ENCODE measurements at places on chromosomes 2 and 18.

DNA sequence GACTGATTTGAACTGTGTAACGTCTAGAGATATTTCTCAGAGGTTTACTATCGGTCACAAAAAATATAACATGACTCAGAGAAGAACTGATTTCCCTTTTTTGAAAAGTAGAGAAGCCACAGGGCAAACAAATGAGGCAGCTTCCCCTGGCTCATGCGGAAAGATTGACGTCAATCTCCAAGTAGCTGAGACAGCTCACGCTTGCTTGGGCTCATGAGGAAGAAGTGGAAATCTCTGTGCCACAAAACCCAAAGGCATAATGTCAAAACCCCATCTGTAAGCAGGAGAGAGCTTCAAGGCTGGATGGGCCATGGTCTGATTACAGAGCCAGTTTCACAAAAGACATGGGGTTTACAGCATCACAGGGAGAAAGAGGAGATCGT lies 188.1 kb downstream of the ARL4C start:
- DNase-seq, result peak; percentile 75

DNA sequence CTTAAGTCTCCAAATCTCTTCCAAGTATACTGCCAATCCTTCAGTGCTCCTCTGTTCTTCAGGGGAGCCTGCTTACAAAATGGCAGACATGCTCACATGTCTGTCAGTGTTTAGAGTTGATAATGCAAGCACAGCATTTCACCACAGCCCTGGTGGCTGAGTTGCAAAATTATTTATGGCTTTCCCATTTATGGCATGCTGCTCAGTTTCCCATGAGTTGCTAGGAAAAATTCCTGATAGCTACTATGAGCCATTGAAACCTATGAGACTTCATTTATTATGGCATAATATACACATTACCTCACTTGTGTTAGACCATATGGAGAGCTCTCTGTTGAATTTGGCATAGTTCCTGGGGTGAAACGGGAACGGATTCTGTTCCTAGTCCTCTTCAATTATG lies 448.7 kb upstream of the TCF4 start:
- DNase-seq, result no peak

GRCh38 chr2:68089961-68090360 lies 27.2 kb upstream of the C1D start:
- no peak for DNase-seq

DNA sequence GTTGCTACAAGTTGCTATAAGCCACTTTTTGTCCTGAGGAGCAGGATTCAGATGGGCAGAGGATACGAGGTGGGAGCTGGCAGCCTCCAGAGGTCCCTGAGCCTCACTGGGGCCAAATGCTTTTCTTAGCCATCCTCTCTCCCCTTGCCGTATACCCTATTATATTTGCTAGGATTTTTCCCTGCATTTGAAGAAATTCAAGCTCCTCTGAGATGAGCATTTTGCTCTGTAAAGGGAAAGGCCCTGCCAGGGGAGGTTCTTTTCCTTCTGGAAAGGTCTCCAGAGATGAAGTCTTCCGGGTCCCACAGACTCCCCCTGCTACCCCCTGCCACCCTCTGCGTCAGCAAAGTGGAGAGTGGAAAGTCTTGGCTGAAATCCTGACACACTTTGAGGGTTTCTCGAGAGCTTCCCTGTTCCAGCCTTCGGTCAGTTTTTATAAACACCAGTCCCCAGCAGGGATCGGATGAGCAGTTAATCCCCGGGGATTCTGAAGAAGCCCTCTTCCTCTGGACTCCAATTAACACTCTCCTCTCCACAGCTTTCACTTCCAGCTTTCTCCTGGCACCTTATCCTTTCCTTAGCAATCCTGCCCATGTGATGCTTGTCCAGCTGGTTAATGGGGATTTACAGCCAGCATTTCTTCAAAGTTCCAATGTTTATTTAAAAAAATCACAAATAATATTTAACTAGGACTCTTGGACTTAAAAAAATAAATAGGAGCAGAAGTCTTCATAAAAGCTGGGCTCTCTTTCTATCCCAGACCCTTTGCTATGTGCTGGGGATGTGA lies 13.1 kb downstream of the CYRIA start:
- DNase-seq, result no peak

GRCh38 chr2:210459880-210460279 lies 16.7 kb downstream of the LANCL1 start:
- DNase-seq, result no peak

DNA sequence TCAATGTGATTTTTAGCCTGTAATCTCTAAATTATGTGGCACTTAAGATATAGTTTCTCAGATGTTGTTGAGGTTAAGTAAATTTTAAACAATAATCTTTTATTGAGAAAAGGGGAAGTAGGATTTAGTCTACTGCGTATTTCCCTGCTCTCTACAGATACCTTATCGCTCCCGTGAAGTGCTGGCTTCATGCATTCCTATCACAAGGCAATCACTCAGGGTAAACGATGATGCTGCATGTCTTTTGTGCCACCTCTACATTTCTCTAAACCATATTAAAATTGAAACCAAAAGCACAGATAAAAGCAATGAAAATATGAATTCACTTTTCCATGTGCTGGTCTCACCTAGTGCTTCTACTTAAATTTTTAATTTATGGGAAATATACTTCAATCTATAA lies 14.4 kb upstream of the RPE start:
- no peak for DNase-seq

GRCh38 chr2:148027822-148028221 lies 6.9 kb downstream of the MBD5 start:
- DNase-seq, result no peak

DNA sequence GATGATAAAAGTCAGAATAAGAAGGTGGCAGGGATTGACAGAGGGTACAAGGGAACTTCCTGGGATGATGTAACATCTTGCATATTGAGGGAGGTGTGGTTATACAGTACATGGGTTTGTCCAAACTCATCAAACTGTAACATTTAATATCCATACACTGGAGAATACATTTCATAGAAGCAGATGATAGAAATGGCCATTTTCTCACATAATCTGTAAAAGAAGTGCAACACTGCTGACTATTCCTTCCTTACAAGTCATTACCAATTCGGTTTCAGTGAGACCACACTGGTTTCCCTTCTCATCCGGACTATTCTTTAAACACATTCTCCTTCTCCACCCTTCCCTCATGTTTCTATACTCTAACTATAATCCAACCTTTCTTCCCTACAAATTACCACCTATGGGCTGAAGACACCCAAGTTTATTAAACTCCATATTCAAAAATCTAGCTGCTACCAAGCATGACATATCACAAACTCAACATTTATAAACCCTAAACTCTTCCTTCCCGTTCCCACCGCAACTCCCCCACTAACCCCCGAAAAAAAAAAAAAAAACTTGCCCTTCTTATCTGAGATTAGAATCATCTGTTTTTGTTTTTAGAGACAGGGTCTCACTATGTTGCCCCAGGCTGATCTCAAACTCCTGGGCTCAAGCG lies 1.6 kb downstream of the COX7A2L start:
- DNase-seq, result no peak

DNA sequence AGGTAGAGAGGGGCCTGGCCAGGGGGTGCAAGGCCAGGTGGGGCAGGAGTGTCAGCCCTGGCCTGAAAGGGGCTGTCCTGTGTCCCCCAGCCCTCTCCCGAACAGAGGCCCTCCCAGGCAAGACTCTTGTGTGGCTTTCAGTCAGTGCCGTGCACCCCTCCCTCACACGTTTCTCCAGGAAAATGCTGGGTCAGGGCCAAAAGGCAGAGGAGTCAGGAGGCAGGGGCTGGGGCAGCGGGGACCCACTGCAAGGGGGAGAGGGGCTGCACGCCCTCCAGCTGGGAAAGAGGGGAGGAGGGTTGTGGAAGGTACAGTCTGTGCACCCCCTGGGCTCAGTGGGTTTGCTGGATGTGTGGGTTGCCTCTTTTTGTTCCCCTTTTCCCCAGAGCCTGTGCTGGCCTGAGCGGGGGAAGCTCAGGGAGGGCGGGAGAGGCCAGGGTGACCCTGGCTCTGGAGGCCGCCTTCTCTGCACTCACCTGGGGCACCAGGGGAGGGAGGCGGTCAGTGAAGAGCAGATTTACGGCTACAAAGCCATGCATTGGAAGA lies 4.1 kb downstream of the KCNF1 start:
- DNase-seq, result no peak

DNA sequence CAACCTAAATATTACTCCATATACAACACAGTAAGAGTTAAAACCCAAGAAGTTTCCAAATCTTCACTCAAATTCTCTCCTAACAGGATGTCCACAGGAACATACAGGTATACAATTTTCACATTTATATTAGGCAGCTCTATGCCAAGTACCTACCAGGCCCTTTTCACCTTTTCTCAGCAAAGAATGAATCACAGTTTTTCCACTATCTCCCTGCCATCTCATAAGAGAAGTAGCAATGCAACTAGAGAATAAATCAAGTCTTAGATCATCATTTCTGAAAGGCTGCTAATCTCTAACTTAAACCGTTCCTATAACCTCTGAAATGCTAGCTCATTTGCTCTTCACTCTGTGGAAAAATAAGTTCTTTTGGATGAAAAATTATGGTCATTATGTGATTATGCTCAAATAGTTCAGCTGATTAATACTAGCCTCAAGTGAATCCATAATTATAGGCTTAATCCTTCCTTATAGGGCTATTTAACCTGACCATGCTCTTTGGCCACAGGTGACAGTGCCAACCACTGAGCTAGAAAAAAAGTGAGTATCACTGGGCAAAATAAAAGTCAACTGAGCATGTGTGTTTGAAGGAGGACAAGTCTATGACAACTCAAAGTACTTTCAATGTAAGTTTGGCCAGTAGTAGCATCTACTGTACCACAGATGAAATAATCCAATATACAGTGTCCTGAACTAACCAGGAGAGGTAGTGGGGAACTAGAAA lies 79.7 kb downstream of the COBLL1 start:
- DNase-seq, result no peak

DNA sequence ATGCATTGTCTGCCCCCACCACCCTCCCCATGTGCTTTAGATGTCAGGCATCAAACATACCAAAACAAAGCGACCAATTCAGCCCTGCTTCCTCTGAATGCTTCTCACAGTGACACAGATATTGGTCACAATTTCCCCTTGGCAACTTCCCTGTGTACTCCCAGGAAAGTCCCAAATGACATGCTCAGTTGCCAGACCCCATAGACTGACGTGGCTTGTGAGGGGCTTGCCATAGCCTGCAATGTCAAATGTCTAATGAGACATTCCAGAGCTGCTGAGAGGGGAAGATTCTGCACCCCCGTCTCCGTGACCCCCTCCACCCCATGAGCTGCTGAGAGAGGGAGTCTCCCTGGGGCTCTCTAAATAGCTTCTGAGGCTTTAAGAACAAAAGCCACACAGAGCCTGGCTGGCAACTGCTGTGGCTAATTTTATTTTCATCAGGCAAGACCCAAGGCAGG lies 47.3 kb downstream of the RFTN2 start:
- no peak for DNase-seq

- DNase-seq, result no peak
Observed at GRCh38 chr2:240628507-240628807, 3.2 kb downstream of the GPR35 start.

GRCh38 chr2:42493468-42494354 lies at the start of gene KCNG3:
TSS of gene KCNG3 (minus strand) at chr2:42493982. CDS start at chr2:42493501, 481 bp downstream.
- peak; percentile 66 for DNase-seq

DNA sequence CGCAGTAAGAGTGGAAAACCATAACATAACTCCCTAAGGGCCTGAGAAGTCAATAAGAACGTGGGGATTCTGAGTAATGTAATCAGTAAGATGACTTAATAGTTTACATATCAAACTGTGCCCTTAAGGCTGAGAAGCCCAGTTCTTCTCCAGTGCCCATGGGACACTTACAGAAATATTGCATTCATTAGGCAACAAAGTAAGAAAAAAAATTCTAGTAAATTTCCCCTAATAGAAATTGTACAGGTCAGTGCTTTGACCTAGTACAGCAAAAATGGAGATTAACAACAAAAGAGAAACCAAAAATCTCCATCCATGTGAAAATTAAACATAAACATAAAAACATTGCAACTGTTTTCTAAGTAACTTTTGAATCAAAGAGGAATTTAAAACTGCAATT lies 139.8 kb upstream of the HS6ST1 start:
- DNase-seq, result no peak

DNA sequence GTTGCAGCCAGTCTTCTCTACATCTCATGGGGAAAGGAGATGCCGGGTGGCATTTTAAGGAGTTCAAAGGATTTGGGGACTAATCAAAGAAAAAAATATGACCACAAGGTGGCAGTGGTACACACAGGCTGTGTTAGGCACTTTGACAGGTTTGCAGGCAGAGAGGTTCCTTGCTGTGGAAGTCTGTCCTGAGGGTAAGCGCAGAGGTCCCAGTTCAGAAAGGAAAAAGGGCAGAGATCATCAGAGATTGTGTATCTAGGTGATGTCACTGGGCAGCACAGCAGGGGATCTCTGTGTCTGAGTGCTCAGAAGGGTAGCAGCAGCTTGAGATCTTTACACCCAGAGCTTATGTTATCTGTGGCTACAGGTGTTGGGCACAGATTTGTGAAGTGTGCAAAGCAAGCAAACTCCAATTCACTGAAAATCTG lies 231.4 kb downstream of the LRRTM1 start:
- DNase-seq, result no peak

All from activated naive CD4-positive, alpha-beta T cell treated with Interleukin-2 at 50 U/mL for 16 hours (primary cell).